ENCODE measurements at places on chromosomes 13 and 19.

- DNase-seq = no peak
These were observed 193.7 kb upstream of the RXFP2 start for GRCh38 chr13:31545616-31546015.

- DNase-seq = peak; percentile 43
These were observed 1.3 kb upstream of the INTS6 start for GRCh38 chr13:51453959-51454703.

DNA sequence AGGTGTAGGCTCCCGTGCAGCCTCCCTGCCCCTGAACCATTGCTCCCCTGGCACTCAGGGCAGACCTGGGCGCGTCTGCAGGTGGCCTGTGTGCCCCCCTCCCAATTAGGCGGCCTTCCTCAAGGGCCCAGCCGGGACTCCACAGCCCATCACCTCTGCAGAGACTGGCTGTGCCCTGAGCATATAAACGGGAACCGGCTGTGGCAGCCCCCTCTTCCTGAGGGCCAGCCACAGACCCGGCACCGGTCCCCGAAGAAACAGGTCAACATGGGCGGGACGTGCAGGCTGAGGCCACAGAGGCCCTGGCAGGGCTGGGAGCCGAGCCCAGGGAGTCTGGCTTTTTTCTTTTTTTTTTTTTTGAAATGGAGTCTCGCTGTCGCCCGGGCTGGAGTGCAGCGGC is 12.0 kb downstream of the PIAS4 start:
- no peak for DNase-seq

DNA sequence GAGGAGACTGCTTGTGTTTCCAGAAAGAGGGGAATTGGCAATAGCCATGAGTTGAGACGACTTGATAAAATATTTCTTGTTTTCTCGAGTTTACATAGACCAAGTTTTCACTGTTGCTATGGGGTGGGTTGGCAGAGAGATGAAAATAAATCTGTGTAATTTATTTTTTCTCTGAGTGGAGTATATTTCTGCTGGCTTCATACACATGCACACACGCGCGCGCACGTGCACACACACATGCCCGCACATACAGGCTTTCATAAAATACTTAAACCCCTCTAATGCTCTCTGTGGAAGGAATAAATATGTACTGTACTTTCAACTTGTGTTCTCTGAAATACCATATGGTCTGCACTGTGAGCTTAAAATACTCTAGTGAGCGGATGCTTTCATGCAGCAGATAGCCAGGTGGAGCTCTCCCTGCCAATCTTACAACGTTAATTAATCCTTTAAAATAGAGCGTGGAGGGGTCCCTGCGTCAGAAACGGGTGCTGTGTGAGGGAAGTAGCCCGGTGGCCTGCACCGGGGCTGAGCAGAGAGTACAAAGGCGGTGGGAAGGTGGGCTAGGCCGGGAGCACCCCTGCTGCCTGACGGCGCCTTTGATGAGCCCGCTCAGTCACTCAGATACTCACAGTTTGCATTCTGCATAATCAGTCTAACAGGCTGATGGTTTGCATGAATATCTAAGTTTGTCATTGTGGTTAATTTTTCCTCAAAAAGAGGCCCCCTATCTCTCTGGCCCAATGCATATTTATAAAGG is 44.1 kb downstream of the CCNE1 start:
- no peak for DNase-seq

DNA sequence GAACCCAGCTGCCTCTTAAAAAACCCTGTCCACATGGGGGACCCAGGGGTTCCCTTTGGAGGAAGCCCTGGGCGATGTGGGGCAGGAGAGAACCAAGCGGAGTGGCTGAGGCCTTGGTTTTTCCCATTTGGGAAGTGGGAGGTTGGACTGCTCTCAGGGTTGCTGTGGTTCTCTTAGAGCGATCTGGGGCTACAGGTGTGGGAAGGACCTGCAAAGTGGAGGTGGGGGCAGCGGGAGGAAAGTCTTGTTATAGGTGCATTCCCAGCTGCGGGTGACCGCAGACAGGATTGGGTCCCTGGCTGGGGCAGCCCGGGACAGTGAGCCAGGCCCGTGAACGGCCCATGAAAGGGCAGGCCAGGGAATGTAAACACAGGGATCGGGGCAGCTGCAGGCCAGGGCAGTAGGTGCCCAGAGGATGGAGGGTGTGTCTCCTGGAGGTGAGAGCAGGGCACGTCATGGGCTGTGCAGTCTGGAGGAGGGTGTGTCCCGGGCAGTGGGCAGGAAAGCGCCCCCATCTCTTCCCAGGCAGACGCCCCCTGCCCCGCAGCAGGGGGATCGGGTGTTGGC is 814 bp downstream of the SLC25A23 start:
- no peak for DNase-seq

- no peak for DNase-seq
These were observed 238.4 kb downstream of the ITGBL1 start for GRCh38 chr13:101690871-101691270.

- no peak for DNase-seq
These were observed 297.1 kb downstream of the COG6 start for GRCh38 chr13:39952249-39953233.

GRCh38 chr19:19224852-19225494 is 13.2 kb downstream of the NCAN start:
- no peak for DNase-seq

- no peak for DNase-seq
These were observed 6.9 kb downstream of the KCNC3 start for GRCh38 chr19:50322234-50322633.

- no peak for DNase-seq
These were observed 31.6 kb downstream of the CCNE1 start for GRCh38 chr19:29843180-29844051.

- no peak for DNase-seq
These were observed 16.7 kb upstream of the CCDC124 start for GRCh38 chr19:17915940-17916593.

DNA sequence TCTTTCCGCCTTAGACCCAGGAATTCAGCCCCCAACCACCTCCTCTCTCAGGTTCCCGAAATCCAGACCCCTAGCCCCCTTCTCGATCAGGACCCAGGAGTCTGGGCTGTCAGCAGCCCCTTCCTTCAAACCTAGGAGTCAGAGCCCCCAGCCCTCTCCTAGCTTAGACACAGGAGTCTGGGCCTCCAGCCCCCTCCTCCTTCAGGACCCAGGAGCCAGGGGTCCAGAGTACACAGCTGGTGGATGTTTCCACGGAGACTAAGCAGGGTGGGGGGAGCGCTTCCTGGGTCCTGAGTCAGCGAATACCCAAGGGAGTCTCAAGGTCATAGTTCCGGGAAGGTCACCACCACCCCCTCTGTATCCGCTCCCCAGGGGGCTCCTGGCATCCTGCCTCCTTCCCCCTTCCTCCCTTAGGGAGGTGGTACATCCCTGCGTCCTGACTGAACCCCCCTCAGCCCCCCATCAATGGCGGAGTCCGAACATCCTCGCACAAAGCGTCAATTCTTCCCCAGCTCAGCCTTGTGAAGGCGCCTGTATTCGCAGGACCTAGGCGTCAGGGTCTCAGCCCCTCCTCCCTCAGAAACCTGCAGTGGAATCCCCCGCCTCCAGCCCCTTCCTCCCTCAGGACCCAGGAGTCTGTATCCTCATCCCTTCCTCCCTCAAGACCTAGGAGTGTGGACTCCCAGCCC is 4.6 kb downstream of the CADM4 start:
- DNase-seq = no peak

Measured in SK-N-DZ (cell line).